Forelimb muscle (tissue), 1 donor: ENCODE measurements at places on chromosomes 4 and X. TPM values are rescaled to one million over a fixed set of nuclear protein-coding genes. Genes with fewer than 3 reads are reported as not detected.

TREX2 gene
- 0.20 TPM for polyA plus RNA-seq

C4orf51 gene
- not detected for polyA plus RNA-seq

CSN3 gene
- polyA plus RNA-seq, result not detected

NPY2R gene
- polyA plus RNA-seq, result 0.08 TPM

ARSD gene
- polyA plus RNA-seq, result 12.3 TPM

ATOH1 gene
- not detected for polyA plus RNA-seq

GNL3L gene
- polyA plus RNA-seq, result 16.4 TPM

DNA sequence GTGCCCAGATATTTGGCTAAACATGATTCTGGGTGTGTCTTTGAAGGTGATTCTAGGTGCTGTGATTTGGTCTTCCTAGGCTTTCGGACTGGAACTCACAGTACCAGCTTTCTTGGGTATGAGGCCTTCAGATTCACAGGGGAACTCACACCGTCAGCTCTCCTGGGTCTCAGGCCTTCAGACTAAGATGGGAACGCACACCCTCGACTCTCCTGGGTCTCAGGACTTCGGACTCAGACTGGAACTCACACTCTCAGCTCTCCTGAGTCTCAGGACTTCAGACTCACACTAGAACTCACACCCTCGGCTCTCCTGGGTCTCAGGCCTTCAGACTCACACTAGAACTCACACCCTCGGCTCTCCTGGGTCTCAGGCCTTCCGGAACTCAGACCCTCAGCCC is 137.7 kb downstream of the CRLF2 start:
- DNase-seq, result no peak

- no peak for DNase-seq
These were observed 132.6 kb downstream of the TBL1X start for GRCh38 chrX:9597361-9598035.

GRCh38 chrX:125262836-125263235 is 56.8 kb upstream of the TEX13C start:
- DNase-seq, result no peak

DNA sequence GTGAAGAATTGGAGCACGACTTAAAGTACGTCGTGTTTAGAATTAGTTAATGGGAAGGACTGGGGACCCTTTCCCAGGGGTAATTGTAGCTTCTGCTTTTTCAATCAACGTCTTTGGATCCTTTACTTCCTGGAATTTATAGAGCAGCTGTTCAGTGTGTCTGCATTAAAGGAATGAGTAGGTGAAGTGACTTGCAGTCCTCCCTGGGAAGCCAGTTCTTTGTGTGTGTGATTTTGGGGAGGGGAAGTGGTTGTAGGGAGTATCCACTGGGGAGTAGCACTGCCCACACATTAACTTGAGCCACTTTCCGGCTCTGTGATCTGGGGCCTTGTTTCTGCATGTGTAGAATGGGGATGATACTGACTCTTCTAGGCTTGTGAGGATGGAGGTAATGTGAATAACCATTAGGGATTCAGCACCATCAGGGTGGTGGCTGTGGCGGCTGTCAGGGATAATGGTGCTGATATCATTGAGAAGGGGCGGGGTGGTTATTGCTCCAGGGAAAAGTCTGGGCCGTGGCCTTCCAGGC is 54.7 kb downstream of the TMEM131L start:
- DNase-seq, result no peak

DNA sequence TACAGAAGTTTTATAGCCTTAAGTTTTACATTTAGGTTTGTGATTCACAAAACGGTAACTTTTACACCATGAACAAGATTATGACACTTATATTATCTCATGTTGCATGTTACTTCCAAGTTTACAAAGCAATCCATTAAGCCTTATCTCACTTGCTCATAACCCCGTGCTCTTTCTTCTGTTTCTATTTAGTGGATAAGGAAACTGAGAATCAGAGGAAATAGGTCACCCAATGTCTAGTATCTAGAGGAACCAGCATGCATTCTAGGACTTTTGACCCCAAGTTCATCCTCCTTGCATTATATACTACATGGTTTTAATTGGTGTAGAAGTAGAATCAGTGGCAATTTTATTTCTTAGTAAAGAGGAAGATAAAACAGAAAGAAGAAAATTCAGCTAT is 67.0 kb upstream of the ANXA3 start:
- no peak for DNase-seq

DNA sequence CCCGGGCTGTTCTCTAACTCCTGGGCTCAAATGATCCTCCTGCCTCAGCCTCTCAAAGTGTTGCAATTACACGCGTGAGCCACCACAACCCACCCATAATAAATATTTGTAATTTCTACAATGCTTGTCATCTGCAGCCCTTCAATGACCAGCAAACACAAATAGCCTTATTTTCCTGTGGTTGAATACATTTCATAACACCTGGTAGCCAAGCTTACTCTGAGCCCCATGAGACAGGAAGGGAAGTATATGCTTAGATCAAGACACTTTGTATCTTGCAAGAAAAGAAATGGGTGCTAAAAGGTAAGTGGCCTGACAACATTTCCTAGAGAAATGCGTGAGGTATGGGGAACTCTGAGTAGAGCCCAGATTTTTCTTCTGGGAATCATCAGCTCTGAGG is 56.9 kb upstream of the PDGFRA start:
- no peak for DNase-seq

DNA sequence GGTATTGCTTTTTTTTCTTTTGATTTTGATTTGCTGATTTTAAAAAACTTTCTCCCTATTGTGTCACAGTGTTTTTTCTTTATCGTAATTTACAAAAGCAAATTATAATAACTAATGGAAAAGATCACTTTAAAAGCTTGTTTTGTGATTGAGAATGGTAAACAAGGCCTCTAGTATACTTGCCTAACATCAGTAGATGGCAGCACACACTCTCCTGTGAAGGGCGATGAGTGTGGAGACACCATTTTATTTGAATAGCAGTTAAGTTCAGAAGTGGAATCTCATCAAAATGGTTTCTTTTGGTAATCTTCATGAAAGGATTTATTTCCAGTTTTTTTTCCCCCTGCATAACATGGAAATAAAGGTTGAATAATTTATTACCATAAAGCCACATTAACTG is 72.3 kb downstream of the PAK3 start:
- DNase-seq, result no peak

- no peak for DNase-seq
These were observed 518 bp upstream of the SAT1 start for GRCh38 chrX:23782455-23782854.

- DNase-seq, result no peak
These were observed 99.5 kb upstream of the PCDH7 start for GRCh38 chr4:30620711-30621110.

- no peak for DNase-seq
These were observed 191.1 kb upstream of the TBL1X start for GRCh38 chrX:9273744-9274143.

DNA sequence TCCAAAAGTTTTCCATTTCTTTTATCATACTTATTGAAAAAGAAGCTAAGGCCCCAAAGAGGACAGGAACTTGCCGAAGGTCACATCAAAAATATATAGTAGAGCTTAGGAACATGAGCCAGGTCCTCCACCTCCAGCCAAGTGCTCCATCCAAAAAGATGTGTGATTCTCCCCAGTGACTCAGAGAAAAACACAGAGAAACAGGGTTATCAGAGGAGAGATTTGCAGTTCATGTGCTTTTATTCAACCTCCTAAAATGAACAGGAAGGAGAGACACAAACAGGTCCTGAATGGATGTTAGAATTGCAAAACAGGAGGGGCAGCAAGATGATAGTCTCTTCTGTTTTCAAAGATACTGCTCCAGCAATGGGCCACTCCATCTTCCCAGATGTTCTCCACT is 19.6 kb upstream of the FGF16 start:
- DNase-seq, result no peak
